ENCODE measurements at places on chromosomes 7 and 10. TPM values are rescaled to one million over a fixed set of nuclear protein-coding genes. Genes with fewer than 3 reads are reported as not detected.

DNA sequence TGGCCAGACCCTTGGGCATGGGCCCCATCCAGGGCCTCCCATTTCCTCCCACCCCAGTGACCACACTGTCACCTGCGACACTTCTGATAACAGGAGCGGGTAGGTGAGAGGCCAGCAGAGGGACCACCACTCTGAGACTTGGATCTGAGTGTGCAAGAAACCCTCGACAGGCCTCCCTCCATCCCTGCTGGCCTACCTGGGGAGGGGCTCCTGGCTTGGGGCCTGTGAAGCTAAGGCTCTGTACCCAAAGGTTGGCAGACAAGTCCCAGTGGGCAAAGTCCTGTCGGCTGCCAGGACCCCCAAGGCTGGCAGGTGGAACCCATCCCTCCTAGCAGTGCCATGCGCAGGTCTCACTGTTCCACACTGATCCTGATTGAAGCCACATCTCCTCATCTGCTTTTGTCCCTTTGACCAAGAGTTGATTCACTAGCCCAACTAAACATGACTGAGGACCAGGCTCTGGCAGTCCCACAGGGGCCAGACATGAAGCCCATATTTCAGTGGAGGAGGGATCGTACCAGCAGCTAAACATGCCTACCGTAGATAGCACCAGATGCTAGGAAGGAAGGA, 1.2 kb upstream of the PGAM2 start:
- DNase-seq: no peak

DNA sequence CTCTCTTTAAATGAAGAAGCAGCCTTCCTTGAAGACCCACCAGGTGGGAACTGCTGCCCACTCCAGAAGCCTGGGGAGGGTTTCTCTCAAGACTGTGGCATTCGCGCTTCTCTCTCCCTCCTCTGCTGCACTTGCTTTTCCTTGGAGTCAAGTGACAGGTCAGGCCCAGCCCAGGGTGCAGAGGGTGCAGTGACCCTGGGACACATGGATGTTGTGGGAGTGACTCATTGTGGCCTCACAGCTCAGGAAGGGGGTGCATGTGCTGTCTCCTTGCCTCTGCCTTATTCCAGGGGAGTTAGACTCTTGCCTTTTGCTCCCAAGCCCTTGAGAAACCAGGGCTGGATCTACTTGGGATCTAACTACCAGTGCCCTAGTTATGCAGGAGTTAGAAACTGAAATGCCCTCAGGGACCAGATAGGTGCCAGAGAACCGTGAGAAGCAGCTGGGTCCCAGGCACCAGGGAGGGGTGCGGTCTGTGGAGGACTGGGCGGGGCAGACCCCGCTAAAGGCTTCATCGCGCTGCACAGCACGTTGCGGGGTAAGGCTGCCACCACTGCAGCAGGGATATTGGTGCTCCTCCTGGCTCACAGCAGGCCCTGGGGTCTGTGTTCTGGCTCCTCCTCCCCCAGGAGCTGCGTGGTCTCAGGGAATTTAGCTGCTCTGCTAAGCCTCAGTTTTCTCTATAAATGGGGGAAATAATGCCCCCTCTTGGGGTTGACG, 11.4 kb downstream of the FAM241B start:
- DNase-seq: no peak

DNA sequence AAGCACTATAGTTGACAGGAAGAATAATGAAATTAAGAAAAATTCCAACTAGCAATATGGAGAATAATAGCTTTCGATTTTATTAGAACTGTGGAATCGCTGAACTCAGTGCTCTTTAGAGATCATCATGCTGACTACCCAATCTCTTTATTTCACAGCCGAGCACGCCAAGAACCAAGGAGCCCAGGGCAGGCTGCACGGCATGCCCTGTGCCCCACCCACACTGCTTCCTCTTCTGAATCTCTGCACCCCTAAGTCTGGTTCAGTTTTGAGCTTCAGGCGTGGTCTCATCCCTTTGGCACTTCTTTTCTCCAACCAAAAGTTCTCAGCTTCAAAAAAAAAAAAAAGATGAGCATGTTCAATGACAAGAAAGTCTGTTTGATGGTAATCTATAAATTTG, 92.4 kb upstream of the ZNF800 start:
- DNase-seq: no peak

- no peak for DNase-seq
These were observed 107.1 kb downstream of the INPP5A start for GRCh38 chr10:132644527-132645246.

GRCh38 chr7:131797841-131798240, 241.4 kb upstream of the PODXL start:
- DNase-seq: no peak

- no peak for DNase-seq
These were observed 48.4 kb upstream of the PLXDC2 start for GRCh38 chr10:19767876-19768275.

DNA sequence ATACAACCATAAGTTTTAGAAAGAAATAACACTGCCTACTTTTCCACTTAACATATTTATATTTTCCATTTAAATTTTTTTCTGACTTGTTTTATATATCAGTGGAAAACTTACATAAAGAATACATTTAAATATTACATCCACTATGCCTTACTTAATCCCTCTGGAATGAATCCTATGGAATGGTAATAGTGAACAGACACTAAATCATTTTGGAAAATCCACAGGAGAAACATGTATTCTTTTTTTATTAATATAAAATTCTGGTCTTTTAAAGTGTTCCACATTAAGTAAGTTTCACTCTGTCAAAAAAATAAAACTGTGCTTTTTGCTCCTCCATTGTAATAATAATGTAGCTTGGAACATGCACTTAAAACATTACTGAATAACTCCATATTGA, 236.8 kb upstream of the LRRN3 start:
- DNase-seq: no peak

DNA sequence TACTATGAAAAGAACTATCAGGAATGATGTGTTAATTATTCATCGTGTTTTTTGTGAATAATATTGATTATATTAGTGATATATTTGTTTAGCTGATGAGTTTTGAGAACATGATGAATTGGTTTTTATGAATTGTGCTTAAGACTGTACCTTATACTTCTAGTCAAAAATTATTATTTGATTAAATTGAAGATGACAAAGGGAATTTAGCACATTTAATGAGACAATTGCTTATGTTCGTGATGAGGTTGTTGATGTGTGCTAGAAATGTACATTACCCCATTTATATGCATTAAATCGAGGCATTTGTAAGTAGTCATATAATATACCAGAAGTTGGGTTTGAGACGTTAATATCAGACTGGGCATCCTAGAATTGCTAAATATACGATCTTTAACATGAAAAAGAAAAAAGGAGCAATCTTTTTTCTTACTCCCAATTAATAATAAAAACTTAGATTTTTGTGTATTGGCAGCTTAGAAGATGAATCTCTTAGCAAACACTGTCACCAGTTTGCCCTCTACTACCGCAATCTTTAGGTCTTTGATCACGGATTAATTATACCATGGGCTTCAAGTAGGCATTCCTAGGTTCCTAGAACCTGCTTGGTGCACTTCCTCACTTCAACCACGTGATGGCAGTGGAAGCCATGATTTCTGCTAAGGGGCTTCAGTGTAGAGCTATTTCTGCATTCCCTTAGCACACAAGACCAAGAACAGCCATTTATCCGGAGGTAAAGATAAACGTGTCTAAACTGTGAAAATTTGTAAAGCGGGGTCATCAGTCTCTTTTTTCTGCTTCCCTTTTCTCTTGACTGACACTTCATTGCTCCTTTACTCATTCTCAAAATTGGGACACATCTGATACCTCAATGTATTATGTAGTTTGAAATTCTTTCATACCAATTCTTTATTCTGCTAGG, 1.6 kb downstream of the KLHDC10 start:
- DNase-seq: peak; percentile 93

GRCh38 chr7:91656541-91657482, 223.7 kb downstream of the MTERF1 start:
- peak; percentile 80 for DNase-seq

DNA sequence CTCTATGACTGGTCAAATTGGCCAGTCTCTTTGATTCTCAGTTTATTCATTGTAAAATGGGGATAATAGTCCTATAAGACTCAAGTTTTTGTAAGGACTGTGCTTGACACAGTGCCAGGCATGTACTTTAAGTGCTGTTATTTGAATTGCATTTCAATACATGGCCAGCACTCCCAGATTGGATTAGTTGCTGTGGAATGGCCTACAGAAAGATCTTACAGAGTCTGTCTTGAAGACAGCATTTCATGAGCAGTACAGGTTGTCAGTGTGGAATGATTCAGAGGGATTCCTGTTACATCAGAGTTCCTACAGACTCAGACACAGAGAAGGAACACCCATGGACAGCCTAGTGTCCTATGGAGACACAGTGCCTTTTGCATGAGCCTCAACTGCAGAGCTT, 238.1 kb upstream of the BMPER start:
- no peak for DNase-seq

DNA sequence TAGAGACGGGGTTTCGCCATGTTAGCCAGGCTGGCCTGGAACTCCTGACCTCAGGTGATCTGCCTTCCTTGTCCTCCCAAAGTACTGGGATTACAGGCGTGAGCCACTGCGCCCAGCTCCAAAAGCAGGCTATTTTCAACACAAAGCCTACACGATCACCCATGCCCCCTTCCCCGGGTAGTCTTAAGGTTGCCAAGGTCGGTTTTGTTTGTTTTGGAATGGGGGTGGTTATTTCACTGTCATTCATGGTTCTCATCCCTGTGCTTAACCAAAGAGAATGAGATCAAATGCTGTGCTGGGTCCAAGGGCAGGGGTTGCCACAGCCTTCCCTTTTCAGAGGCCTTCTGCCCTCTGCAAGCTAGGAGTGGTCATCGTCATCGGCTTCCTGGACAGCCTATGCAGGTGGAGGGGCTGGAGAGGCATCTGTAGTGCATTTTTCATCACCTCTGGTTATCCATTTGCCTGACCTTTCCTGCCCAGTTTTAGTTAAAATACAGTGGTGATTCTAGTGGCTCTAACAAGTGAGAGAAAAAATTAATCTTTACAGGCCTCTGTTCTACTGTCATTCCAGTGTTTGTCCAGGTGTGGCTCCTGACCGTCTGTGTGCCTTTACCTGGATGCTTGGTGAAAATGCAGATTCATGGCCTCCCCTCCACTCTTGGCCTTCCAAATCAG, 11.4 kb downstream of the BLVRA start:
- no peak for DNase-seq

- DNase-seq: no peak
These were observed 509.0 kb upstream of the ZMIZ1 start for GRCh38 chr10:78559661-78560340.

The ARHGEF35 gene
- 10.3 TPM for total RNA-seq

The FANK1 gene
- total RNA-seq: 3.1 TPM

The MKX gene
- total RNA-seq: 4.0 TPM

The CD36 gene
- total RNA-seq: 589 TPM

Data from skin of body (tissue), 3 donors.